IMR-90 (cell line): ENCODE measurements at places on chromosomes 11 and 22. TPM values are rescaled to one million over a fixed set of nuclear protein-coding genes. Genes with fewer than 3 reads are reported as not detected.

SLC16A8 gene
- not detected in 2 replicates for total RNA-seq

OR4P4 gene
- not detected in 2 replicates for total RNA-seq

OR4D5 gene
- not detected in 2 replicates for total RNA-seq

PAMR1 gene
- 65.5 and 80.7 TPM in 2 replicates for total RNA-seq

PPARA gene
- 6.1 and 7.0 TPM in 2 replicates for total RNA-seq

MIOX gene
- total RNA-seq, result not detected in 2 replicates

LRRC56 gene
- 0.28 and 0.36 TPM in 2 replicates for total RNA-seq

DERL3 gene
- under 0.01 and 0.18 TPM in 2 replicates for total RNA-seq

GPR83 gene
- under 0.01 TPM in 2 replicates for total RNA-seq

TSKU gene
- total RNA-seq, result 6.4 and 6.8 TPM in 2 replicates

DUSP8 gene
- total RNA-seq, result 0.28 and 0.72 TPM in 2 replicates
